ENCODE measurements at places on chromosomes 1 and 21.

DNA sequence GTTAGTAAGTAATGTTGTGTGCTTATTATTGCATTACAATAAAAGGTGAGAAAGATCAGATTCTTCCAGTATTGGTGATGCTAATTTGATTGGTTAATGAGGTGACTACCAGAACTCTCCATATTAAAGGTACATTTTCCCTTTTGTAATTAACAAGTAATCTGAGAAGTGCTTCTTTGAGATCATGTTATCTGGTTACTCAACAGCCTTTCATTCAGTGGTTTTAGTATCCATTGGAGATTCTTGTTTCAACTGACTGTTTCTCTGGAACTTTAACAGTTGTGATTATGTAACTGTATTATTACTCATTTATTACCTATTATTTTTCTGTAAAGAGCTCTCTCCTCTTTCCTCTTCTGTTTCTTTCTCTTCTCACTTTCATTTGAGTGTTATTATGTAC, 86.7 kb downstream of the PEX14 start:
- DNase-seq: no peak

DNA sequence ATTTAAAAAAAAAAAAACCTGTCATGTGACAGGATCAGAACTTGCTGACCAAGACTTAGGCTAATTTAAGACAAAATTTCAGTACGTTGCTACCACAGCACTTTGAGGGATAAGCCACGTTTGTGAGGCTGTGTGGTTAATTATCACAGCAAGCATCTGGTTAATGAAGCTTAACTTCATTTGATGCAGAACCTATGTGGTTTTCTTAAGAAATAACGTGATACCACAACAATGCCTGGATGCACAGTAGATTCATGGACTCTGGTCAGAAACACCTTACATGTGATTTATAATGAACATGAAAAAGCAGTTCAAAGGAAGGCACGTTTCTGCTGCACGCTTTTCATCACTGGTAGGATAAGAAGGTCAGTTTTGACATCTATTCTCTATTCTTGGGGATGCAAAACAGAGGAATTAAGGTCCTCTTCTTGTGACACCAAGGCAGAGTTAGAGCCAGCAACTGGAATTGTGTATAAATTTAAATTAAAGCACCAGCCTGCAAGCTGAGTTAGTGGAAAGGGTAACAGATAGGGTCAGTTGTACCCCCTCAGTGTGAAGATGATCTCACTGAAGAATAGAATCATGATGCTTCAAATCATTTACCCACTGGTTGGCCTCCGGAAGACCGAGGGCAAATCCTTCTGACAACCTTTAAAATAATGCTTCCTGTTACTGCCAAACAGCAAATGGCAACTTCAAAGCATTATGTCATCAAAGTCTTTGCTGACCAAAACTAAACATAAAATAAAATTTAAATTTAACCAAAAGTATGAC, 6.0 kb upstream of the KRTAP8-1 start:
- no peak for DNase-seq

DNA sequence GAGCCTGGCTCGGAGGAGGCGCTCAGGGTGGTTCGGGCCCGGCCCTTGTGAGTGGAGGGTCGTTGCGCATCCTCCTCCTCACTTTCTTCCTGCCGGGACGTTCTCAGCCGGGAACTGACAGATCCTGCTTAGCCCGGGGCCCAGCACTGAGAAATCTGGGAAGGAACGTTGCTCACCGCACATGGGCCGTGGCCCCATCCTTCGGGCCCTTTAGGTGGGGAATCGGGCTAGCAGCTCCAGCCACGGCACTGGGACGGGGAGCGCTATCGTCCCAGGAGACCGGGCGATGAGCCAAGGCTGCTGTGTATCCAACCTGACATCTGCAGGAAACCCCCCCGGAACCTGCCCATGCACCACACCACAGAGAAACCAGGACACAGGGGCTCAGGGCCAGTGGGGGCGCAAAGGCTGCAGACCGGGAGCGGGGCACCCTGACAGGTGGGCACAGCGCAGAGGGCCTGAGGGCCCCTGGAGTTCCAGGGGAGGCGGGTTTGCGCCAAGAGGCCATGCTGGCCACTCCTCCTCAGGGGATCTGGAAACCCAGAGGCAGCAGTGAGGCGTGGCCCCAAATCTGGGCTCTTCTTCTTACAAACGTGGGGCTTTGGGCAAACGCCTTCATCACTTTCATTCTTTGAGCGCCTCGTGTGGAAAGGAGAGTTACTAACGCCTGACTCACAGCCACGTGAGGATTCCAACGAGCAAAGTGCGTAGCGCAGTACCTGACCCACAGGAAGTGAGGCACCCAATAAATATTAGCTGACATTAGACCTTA, at the start of gene SH2D5:
TSS of gene SH2D5 (minus strand) at position 116 of the 772 bp plus-strand sequence. CDS start 4,659 bp downstream, outside the sequence.
- peak; percentile 42 for DNase-seq

GRCh38 chr1:61202854-61203598, 120.7 kb downstream of the NFIA start:
- no peak for DNase-seq

- no peak for DNase-seq
Measured at GRCh38 chr1:47578026-47578720, 140.3 kb downstream of the FOXD2 start.

DNA sequence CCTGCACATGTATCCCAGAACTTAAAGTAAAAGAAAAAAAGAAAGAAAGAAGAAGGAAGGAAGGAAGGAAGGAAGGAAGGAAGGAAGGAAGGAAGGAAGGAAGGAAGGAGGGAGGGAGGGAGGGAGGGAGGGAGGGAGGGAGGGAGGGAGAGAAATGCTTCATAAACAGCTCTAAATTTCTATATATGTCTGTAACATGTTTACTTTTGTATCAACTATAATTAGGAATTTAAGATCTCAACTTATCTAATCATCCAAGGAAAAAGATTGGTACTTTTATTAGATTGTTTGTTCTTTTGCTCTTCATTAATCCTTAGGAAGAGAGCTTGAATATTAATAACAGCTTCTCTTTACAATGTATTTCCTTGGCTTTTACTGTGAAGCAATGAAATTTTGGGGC, 195.4 kb upstream of the PRMT6 start:
- DNase-seq: no peak

DNA sequence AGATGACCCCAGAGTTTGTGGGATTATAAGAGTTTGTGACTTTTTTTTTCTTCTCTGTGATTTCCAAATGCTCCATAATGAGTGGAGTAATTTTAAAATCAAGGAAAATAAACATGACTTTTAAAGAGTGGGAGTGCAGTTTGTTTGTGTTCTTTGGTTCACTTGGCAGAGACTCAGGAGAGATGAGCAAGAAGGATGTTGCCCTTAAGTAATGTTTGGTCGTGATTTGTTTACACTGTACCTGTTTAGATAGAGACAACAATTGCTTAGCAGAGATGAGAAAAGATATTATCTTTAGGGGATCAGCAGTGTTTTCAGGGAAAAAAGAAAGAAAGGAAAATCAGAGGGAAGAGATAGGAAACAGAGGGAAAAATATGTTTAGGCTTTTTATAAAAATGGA, 170.8 kb downstream of the ADSS2 start:
- DNase-seq: no peak

GRCh38 chr1:24382165-24382577, 31.4 kb downstream of the STPG1 start:
- no peak for DNase-seq

DNA sequence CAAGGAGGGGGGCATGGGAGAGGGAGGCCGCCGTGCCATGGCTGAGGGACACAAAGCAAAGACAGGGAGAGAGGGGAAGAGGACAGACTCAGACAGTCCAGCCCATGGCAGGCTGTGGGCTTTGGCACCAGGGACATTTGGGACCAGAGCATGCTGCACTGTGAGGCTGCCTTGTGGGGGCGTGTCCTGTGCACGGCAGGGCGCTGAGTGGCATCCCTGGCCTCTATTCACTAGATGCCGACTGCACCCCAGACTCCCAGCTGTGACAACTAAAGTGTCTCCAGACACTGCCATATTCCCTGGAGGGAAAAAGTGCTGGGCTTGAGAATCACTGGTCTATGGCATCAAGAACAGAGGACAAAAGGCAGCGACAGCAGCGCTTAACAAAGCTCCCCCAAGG, 18.6 kb upstream of the PRDM15 start:
- DNase-seq: no peak

DNA sequence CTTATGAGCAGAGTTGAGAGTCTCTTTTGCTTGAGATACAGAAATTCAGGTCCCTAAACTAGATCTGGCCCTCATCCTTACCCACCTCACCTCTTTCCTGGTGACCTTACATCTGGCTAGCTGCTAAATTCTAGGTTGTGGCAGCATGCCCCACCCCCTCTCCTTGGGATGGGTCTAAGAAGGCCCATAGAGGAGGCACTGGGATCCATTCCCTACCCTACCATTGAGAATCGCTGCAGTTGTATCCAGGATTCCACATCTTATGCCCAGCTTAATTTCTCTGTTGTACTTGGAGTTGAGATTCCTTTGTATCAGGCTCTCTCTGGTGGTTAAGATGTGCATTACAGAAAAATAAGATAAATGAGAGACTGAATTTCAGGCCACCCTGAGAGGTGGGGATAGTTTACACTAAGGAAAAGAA, 9.5 kb upstream of the TMEM39B start:
- peak; percentile 78 for DNase-seq

DNA sequence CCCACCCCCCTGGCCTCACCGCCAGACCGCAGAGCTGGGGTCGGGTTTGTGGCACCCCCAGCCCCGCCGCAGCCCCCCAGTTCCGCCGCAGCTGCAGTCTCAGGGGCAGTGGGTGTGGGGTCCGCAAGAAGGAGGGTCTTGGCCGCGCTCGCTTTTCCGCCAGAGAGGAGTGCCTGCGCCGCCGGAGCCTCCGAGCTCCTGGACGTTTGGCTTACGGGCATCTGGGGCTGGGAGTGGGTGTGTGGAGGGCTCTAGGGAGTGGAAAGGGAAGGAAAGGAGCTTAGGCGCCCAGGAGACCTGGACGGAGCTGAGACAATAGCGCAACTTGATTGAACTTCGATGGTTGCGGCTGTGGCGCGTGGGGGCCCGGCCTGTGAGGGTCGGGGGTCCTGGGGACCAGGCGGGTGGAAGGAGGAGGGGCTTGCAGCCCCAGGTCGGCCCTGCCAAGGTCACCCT, 88.8 kb upstream of the IPO9 start:
- DNase-seq: no peak

- DNase-seq: no peak
Measured at GRCh38 chr1:30195424-30196134, 527.8 kb downstream of the MATN1 start.

DNA sequence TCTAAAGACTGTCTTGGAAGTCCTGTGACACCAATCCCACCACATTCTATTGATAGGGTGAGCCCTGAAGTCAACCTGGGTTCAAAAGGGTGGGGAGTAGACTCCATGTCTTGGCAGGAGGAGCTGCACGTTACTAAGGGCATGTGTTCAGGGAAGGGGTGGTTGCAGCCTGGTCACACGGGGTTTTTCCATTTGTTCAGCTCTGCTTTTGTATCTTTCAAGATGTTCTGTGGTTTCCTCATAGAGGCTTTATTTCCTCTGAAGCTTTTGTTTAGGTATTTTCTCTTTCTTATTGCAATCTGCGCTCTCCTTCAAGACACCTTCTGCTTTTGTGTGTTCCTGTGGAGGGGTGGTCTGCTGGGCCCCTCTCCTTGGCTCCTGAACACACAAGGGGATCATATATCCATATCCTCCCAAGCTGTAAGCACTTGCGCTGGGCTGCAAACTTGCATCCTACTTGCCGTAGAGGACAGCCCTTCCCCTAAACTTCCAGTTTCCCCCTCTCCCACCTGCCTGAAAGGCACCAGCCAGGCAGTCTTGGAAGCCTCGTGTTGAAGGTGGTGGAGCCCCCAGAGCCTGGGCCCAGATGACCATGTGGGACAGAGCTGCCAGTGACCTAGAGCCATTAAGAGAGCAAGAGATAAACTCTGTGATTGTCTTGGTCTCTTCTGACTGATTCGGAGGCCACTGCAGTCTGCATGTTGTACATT, 62.5 kb upstream of the TRAPPC10 start:
- DNase-seq: no peak
